Kidney tubule cell (primary cell): ENCODE measurements at places on chromosomes 3 and 15.

- no peak for DNase-seq
Measured at GRCh38 chr3:136913168-136913567, 44.6 kb upstream of the IL20RB start.

DNA sequence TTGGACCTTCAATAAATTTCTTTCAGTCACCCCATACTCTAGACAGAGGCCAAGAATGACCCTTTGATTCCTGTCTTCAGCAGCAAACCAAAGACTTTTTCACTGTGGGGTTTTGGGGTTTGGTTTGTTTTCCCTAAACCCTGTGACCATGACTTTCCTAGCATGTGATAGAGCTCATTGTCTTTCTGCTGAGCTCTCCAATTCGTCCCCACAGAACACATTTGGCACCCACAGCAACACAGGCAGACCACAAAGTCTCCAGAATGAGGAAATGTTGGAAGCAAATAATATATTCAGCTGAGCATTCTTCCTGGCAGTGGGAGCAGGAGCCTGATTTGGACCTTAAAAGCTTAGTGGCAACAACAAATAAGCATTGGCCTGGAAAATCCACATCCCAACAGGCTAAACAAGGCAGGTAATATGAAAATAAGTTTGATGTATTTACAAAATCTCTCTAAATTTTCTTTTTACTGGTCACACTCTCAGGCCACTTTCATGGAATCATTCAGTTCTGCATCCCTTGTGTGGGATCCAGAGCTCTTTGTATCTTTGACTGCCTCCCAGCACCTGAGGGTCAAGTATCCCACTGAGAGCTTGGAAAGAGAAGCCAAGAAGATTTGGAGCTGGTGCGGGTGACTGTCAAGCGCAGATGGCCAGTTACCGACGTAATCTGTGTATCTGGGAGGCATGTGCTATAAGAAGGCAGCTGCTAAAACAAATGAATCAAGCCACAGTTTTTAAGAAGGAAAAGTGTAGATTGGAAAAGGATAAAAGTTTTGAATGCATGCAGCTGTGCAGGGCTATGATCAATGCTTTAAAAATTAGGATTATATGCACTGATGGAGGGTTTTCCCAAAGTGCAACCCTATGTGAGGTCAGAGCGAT lies 36.5 kb upstream of the CPB1 start:
- peak; percentile 24 for DNase-seq

DNA sequence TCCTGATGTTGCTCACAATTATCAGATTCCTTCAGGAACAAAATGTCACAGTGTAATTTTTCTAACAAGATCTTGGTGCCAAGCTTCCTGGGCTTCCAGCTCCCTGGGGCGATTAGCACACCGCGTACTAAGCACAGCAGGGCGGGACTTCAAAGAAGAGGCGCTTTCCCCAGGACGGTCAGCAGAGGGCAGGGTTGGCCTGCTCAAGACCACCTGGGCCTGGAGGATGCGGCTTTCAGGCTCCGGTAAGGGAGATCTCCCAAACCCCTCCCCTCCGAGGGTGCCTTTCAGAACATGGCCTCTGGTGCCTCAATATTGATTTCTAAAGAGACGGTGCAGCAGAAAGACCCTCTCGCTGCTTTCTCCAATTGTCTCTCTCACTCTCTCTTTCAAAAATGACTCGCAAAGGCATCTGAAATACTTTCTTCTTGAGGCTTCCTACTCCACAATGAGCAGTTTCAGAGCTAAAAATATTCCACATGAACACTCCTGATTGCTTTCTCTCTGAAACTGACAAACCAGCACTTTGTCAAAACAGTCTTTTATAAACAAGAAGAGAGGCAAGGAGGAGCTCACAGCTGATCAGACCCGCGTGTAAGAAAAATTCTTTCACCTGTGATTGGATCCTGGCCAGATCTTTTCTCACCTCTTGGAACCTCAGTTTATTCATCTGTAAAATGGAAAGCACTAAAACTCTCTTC lies 154.0 kb downstream of the ADAMTS9 start:
- DNase-seq, result peak; percentile 78

- DNase-seq, result peak; percentile 59
Measured at GRCh38 chr15:51775967-51776816, 24.8 kb downstream of the TMOD2 start.

GRCh38 chr15:90388462-90389380 lies 679 bp downstream of the IQGAP1 start:
- DNase-seq, result peak; percentile 71

DNA sequence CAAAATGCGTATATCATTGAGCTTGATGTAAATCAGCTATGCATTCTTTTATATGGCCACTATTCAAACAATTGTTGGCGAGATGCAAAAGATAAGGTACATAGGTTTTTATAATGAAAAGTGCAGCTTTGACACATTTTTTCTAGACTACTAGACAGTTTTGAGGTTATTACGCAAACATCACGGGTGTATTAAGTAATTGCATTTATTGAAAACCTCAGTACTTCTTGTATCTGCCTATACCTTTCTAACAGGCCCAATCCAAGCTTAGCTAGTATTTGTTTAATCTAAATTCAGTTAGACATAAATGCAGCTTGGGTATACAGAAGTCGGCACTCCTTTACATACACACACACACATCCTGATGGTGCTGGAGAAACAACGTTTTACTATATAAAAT lies 2.7 kb downstream of the SPESP1 start:
- DNase-seq, result no peak

DNA sequence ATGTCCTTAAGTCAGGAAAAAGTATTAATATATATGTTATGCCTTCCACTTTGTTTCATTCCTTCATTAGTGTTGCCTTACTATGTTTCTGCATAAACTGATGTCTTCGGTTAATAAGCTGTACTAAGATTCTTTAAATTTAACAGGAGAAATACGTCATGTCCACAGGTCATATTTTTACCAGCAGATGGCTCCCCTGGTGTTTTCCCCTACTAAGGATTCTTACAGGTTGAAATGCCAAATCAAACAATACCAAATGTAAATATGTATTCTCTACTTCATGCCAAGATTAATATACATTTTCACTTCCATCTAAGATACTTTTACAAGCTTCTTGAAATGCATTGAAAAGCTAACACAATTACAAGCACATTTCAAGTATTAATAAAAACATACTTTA lies 1602.1 kb downstream of the SI start:
- no peak for DNase-seq

DNA sequence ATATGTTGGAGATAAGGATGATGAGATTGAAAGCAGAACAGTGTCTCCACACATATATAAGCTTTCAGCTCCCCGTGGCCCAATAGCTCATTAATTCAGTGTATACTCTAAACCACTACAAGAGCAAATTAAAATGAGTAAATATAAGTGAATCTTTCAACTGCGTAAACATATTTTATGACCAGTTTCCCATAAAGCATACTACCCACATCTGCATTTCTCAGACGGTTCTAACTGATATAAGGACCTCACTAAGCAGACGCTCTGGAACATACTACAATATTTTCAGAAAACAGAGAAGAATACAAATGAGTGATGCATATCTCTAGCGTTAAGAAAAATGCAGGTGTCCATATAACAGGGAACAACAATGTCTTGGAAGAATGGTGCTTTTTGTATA lies 73.2 kb downstream of the INO80 start:
- DNase-seq, result no peak

DNA sequence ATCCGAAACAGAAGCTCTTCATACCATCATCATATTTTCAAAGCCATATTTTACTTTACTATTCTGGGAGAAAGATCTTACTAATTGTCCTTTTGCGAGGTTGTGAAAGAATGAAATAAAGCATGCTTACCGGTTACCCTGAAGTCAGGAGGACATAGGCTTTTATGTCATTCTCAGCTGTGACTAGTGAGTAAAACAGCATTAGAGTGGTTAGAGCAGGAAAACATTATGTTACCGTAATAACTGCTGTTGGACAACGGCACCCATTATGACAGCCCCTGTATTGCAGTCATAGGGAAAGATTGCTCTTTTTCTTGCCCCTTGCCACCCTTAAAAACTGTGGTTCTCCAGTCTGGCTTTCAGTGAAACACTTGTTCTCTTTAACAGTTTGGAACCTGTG lies 1035.7 kb downstream of the ZPLD1 start:
- no peak for DNase-seq

- peak; percentile 61 for DNase-seq
Measured at GRCh38 chr15:69573815-69574475, 121.3 kb downstream of the RPLP1 start.

GRCh38 chr3:20225769-20226168 lies 39.8 kb upstream of the SGO1 start:
- peak; percentile 45 for DNase-seq

- DNase-seq, result peak; percentile 42
Measured at GRCh38 chr15:49686599-49686998, 65.8 kb downstream of the DTWD1 start.

DNA sequence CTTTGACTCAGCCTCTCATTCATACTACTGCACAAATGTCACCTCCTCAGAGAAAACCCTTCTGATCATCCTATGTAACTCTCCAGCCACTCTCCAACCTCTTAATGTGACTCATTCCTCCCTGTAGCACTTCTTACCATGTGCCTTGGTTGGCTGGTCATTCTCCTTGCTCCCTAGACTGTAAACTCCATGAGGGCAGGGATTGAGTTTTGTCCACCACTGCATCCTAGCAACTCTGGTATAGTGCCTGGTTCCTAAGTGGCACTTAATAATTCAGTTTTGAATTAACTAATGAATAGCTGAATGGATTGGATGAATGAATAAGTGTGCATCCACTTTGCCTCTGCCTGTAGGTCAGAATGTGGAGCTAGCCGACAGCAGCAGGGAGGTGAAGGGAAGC lies 202.5 kb upstream of the HES1 start:
- peak; percentile 4 for DNase-seq

GRCh38 chr15:48722764-48723661 lies 77.5 kb upstream of the FBN1 start:
- DNase-seq, result peak; percentile 98

DNA sequence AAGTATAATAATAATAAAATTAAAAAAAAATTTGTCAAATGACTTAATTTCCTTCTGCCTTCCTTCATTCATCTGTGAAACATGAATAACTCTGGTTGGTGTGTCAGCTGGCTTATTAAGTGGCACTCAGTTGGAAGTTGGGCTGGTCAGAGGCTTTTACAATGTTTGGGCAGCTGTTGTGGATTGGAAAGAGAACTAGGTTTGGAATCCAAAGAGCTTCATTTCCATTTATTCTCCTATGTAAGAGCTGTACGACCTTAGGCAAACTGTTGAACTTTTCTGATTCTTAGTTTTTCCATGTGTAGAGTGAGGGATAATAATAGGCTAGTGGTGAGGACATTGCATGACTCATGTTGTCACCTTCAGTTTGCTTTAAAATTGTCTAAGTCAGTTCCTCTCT lies 606.7 kb downstream of the PDCD6IP start:
- DNase-seq, result no peak

GRCh38 chr15:48929661-48930060 lies 34.1 kb downstream of the SHC4 start:
- DNase-seq, result no peak

GRCh38 chr3:47522082-47522987 lies 8.8 kb upstream of the ELP6 start:
- peak; percentile 88 for DNase-seq

- DNase-seq, result peak; percentile 72
Measured at GRCh38 chr3:133591271-133591742, 17.8 kb downstream of the CDV3 start.

- DNase-seq, result peak; percentile 35
Measured at GRCh38 chr3:9727041-9727595, 4.4 kb upstream of the BRPF1 start.

GRCh38 chr3:69504232-69504631 lies 118.3 kb upstream of the FRMD4B start:
- no peak for DNase-seq
